ENCODE measurements at places on chromosomes 6 and 20.

GRCh38 chr6:96016334-96017069 is 728 bp downstream of the FUT9 start:
- no peak for DNase-seq

- no peak for DNase-seq
These were observed 461 bp upstream of the HNF4A start for GRCh38 chr20:44354979-44355497.

DNA sequence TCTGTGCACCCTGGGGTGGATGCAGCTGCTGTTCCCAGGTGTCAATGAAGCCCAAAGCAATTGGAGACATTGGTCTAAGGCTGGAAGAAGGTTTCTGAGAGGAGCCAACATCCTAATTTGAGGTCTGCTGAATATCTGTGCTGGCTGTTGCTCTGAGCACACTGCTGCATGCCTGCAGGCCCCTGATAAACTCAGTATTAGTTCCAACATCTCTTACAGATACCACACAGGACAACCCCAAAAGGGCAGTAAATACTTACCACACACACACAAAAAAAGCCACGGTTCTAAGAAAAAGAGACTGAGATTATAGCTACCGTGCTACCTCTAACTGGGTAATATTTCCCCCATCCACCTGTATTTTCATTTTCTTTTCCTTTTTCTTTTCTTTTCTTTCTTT is 164.3 kb upstream of the SOX4 start:
- no peak for DNase-seq

GRCh38 chr6:158713469-158713868 is 63.6 kb downstream of the SYTL3 start:
- DNase-seq: no peak

DNA sequence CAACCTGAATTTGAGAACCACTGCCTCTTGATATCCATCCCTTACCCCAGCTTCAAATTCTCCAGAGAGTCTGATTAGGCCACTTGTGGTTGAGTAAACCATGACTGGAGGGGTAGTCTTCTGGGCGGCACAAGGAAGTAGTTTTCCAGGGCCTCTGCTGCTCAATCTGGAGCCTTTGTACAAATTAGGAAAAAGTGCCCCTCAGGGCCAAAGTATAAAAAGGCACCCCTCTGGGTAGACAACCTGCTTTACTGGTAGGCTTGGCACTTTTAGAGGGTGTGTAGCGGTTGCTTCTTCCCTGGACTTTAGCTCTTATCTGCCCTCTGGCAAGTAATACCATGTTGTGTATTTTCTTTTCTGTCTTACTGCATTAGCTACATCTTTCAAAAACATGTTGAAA is 32.9 kb upstream of the RPL7L1 start:
- DNase-seq: no peak

- peak; percentile 45 for DNase-seq
These were observed 4.2 kb upstream of the PRPH2 start for GRCh38 chr6:42726485-42727086.

- no peak for DNase-seq
These were observed 40.4 kb downstream of the PTPRK start for GRCh38 chr6:128479991-128480390.

DNA sequence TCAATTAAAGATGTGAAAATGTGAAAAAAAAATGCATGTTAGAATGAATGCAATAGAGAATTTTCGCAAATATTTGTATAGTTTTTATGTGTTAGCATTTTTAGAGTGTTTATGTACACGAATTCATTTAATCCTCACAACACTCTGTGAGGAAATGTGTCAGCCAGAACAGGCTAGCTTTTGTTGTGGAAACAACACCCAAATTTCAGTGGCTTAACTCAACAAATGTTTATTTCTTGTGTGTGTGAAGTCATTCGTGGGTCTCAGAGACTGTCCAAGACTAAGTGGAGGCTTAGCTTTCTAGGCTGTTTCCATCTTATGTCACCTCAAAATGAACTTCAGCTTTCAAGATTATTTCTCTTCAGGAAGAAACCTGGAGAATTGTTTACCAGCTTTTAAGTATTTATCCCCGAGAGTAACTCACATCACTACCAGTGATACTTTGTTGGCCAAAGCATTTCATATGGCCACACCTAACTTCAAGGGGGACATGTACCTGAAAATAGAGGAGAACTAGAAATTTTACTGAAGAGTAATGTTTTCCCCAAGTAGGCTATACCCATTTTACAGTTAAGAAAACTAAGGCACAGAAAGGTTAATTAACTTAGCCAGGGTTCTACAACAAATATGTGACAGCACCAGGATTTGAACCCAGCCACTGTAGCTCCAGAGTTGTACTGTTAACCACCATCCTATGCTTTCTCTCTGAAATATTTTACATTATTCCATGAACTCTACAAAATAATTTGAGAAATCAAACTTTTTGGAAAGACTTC is 306.1 kb downstream of the QKI start:
- DNase-seq: no peak

DNA sequence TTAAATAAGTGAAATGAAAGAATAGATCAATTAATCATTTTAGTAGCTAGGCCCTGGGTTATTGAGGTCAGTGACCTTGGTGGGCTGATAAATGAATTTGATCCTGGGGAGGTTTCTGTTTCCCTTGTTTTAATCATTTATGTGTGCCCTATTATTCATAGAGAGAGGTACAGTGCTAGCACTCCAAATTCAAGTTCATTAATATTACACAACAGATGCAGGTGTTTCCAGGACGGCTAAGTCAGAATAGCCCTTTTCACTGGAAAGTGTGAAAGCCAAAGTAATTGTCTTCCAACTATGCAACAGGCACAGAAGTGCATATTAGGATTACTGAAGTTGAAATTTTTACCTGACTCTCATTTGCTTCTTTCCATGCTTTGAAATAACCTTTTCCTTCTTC is 61.7 kb upstream of the SGK1 start:
- no peak for DNase-seq

GRCh38 chr6:50143011-50143719 is 93.4 kb upstream of the DEFB112 start:
- no peak for DNase-seq

- DNase-seq: peak; percentile 46
These were observed at the start of gene ITPR3 for GRCh38 chr6:33620856-33621710. ITPR3 (plus strand) TSS chr6:33621322; CDS start chr6:33621603, 281 bp downstream.

GRCh38 chr20:62388839-62389600 is 2.1 kb downstream of the RPS21 start:
- no peak for DNase-seq

GRCh38 chr6:26000366-26001144 is 38.0 kb downstream of the TRIM38 start:
- DNase-seq: no peak

- no peak for DNase-seq
These were observed 229.3 kb downstream of the QKI start for GRCh38 chr6:163643866-163644265.

GRCh38 chr6:154960299-154960843 is 34.7 kb upstream of the TIAM2 start:
- no peak for DNase-seq

- no peak for DNase-seq
These were observed 141.6 kb upstream of the THBS2 start for GRCh38 chr6:169395080-169395805.

DNA sequence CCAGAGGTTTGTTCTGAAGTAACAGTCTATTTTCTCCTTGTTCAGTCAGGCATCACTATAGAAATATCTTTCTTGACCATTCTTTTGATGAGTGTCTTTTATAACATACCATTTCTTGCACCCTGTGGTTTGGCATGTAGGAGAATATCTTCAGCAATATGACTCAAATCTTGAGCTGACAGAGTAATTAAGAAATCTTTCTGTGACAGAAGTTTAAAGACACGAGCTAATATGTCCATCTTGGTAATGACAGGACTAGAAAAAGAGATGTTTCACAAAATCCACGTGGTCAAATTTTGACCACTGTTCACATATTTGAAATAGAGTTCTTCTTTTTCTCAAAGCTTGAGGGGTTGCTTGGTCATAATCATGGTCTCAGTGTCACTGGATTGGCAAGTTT is 149.9 kb downstream of the MYB start:
- DNase-seq: no peak

- DNase-seq: no peak
These were observed 36.3 kb downstream of the CD164 start for GRCh38 chr6:109345986-109346385.

- no peak for DNase-seq
These were observed 45.5 kb downstream of the PRL start for GRCh38 chr6:22251348-22251747.

GRCh38 chr20:4068708-4069107 is 53.4 kb upstream of the RNF24 start:
- DNase-seq: no peak

DNA sequence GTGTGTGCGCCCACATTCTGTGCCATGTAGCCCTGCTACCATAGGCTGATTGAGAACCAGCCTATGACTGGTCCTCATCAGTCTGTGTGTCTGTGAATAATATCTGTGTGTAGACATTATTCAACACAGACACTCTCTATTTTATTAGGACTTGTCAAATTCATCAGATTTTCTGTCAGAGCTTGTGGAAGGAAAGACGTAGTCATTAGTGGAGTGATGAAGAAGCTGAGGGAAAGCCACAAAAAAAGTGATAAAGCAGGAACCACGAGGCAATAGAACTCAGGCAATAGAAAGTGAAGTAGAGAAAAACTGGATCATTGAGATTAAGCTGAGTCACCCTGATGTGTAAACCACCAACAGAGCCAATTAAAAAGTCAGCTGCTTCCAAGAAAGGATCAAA is 122.2 kb upstream of the MARCKS start:
- no peak for DNase-seq

GRCh38 chr6:1416191-1416760 is 26.9 kb downstream of the FOXF2 start:
- DNase-seq: no peak

DNA sequence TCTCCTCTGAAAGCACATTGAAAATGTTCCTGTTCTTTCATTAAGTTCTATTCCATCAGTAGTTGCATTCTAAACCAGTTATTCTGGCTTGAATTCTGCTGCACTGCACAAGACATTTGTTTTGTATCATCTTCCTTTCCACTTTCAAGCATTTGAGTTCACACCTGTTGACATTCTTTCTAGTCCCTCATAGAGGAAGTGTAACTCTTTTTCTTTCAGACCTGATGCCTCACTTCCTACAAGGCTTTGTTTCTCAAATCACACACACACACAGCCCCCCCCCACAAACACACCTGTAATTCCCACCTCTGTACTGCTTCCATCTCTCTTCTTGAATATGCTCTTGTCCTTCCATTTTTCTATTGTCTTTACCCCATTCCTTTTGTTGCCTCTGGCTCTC is 50.9 kb downstream of the CCN2 start:
- DNase-seq: no peak

DNA sequence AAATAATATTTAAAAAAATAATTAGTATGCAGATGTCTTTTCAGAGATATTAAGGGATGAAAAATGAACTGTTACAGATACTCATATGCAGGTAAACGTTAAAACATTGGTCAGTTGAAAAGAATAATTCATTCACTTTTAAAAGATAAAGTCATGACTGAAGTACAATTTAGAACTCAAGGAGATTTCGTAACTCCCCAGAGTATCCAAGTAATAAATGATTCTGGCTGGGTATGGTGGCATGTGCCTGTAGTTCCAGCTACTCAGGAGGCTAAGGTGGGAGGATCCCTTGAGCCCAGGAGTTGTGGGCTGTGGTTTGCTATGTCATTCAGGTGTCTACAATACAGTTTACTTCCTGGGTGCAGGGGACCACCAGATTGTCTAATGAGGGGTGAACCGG is 122.3 kb upstream of the TMEM181 start:
- no peak for DNase-seq

DNA sequence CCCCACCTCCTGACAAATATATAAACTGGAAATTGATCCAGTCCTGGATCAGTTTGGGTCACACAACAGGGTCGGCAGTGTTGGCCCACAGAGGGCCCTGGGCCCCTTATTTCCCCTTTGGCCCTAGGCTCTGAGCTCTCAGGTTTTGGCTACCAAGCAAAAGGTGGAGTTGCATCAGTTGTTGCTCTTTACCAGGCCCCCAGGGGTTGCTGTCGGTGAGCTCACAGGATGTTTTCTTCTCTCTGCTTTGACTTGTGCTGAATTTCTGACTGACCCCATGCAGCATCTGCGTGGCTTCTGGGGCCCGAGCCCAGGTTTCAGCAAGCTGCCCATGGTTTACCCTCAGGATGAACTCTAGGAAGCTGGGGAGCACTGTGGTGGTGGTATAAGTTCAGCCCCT is 44.6 kb downstream of the PPARD start:
- no peak for DNase-seq

DNA sequence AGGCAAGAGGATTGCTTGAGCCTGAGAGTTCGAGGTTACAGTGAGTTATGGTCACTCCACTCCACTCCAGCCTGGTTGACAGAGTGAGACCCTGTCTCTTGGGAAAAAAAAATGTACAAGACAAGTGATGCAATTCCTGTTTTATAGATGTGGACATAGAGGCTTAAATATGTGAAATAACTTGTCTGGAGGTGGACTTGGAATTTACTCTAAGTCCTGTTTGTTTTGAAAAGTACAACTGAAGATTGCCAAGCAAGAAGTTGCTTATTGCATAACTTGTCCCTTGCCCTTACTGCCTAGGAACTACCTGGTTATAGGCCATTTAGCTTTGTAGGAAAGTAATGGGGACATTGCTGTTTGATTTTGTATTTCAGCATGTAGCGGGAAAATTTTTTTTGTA is 26.0 kb upstream of the ADIG start:
- no peak for DNase-seq

DNA sequence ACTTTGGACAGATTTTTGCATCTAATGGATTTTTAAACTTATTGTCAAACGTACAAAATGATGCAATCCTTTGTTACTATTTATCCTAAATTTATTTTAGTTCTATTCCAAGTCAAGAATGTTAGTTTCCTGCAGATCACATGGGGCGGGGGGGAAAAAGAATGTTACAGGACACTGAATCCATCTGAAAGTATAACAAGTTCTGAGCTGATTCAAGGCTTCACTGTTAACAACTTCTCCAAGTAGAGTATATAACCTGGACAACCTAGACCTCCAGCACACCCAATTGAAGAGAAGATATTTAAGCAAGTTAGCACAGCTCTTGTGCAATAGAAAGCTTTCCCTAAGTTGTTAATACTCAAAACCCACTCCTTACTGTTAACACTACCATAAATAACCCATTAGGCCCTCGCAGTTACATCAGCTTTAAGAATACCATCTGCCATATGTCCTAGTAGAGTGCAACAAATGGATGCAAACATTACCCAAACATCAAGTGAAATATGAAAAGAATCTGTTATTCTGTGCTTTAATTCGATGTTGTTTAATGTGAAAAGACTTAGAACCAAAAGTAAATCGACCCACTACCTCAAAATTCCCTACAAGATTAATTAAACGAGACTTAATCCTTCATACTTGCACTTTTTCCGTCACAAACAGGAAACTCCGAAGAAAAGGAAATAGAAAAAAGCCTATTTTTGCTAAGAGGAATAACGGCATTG is 1.3 kb downstream of the SEC63 start:
- no peak for DNase-seq

DNA sequence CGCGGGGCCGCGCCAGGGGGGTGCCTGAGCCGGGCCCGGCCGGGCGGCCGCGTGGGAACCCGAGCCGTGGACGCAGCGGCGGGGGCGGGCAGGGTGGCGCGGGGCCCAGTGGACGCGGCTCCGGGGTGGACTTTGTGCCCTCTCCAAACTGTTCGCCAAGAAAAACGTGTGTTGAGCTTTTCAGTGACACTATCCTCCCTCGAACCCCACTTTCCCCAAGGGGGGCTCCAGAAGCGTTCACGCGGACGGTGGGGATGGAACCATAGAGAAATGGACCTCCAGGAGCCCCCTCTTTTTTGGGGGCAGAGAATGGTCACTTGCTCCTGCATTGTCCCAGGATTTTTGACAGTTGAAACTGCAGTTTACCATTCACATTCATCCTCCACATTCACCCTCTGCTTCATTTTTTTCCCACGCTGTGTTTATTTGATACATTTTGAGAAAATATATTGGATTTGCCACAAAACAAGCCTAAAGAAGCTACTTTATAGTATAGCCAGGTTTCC is 2.9 kb upstream of the HIVEP1 start:
- DNase-seq: no peak
